ENCODE measurements at places on chromosomes 1 and 21. TPM values are rescaled to one million over a fixed set of nuclear protein-coding genes. Genes with fewer than 3 reads are reported as not detected.

GRCh38 chr1:43225168-43225567 lies 44.6 kb upstream of the TMEM125 start:
- DNase-seq = no peak

DNA sequence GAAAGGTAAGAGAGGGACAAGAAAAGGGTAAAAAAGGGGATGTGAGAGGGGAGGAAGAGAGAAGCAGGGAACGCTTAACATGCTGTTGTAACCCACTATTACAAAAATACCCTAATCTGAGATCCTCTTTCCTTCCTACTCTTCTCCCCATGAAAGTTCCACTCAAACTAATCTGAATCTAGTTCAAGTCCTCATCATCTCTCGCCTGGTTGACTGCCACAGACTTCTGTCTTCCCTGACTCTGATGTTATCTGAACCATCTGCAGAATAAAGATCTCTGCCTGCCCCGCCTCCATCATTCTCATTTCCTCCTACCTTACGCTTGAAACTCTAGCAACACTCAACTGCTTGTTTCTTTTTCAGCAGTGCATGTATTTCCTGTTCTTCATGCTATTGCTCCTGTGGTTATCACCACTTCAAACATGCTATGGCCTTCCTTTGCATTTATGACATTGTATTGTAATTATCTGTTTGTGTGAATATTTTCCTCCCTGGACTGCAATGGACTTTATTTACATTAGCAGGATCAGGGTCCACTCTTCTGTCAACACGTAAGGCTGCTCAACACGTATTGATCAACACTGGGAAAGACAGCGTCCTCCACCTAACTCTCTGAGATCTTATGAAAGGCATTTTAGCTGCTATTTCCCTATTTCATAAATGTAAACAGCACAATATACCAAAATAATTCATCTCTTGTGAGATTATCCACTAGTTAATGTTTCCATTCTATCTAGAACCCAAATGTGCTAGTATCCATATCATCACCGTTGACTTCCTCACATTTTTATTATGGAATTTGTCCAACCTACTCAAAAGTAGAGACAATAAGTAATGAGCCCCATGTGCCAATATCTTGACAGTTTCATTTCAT lies 215.5 kb upstream of the USP25 start:
- no peak for DNase-seq

GRCh38 chr1:207318072-207318619 lies 3.3 kb upstream of the CD55 start:
- DNase-seq = no peak

- no peak for DNase-seq
These were observed 17.1 kb downstream of the ATP6V1G3 start for GRCh38 chr1:198523182-198523950.

GRCh38 chr1:154943649-154944400 lies 7.3 kb upstream of the PMVK start:
- DNase-seq = no peak

DNA sequence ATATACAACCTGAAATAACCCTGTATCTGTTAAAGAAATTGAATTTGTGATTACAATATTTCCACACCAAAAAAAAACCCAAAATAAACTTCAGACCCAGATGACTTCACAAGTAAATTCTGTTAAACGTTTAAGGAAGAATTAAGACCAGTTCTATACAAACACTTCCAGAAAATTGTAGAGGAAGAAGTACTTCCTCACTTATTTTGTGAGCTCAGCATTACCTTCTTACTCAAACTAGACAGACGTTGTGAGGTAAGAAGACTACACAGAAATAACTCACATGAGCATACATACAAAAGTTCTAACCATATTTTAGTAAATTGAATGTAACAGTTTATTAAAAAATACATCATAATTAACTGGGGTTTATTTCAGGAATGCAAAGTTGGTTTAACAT lies 18.8 kb downstream of the RALGPS2 start:
- no peak for DNase-seq

DNA sequence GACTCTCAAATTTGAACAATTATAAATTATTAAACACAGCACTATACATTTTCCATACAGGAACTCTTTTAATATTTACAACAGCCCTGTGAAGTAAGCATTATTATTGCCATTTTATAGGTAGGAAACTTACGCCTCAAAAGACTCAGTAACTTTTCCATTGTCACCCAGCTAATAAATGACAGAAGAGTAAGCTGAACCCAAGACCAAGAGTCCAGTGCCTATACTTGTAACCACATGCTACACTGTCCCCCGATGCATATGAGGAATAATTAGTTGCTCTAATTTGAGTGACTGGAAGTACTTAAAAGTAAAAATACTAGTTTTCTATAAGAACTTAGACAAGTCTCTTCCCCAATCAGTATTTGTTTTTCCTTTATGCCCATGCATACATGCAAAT lies 88.5 kb downstream of the PTPN14 start:
- no peak for DNase-seq

DNA sequence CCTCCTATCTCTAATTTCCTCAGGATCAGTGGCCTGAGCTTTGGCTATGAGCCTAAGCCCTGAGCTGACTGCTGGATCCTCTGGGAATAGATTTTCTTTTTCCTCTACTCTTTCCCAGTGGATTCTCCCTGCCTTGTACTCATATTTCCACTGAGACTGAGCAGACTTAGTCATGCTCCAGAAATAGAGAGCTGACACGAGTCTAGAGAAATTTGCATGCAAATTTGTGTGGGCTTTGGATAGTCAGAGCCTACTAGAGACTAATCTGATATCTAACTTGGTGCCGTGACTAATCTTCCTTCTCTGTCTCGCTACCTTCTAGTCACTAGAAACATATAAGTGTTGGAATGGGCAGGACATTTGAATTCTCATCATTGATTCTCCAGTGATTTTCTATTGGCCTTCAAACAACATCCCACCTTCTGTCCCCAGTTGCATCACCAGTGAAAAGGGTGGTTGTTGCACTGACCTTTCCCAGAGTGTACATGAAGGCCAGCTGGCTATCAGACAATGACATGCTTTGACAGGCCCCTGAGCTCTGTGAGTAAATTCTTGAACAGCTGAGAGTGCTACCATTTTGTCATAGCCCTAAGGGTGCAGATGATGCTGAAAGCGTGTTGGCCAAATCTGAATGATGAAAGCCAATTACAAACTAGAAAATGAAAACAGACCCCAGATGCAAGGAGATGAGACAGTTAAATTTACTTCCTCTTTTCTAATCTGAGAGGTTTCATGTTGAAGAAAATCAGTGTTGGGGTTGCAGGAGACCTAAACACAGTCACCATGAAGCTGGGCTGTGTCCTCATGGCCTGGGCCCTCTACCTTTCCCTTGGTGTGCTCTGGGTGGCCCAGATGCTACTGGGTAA lies at the start of gene FCRLA:
Gene FCRLA (plus strand): TSS at position 748 of the 866 bp plus-strand sequence. CDS start 36 bp downstream, at position 784.
- DNase-seq = no peak

DNA sequence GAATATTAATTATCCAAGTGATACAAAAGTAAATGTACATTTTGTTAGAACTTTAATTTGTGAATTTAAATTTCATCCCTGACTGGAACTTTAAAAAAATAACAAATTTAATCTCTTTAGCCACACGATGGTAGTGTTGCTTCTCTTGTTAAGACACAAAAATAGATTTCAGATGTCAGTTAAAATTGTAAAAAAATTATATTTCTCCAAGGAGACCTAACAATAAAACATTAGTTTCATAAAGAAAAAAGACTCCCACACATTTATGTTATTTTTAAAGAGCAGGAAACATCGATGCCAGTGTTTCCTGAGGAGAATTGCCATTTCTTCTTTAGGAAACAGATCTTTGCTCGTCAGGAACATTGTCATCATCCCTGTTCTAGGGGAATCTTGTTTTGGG lies 74.0 kb upstream of the DEPDC1 start:
- DNase-seq = no peak

DNA sequence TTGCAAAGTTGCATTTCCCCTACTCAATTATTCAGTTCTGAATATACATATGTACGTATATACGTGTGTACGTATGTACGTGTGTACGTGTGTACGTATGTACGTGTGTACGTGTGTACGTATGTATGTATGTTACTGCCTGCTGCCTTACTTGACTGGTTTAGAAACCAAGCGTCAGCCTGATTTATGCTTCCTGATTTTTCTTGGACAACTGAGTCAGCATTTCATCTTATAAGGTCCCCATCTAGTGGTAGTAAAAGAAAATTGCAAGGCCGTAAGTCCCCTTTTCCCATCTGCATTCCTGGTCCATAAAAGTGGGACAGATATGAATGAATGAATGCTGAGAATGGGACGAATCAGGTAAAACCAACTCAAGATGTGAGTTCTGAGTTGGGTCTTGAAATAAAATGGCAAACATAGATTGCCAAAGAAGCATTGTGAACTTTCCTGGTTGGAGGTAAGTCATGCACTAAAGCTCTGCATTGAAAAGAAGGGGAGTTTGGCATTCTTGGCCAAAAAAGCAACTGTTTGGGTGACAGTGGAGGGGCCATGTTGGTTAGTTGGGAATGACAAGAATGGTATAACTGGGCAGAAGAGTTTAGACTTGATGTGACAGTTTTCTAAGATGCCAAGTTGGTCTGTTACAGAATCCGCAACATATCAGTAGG lies 76.4 kb upstream of the DNAH14 start:
- DNase-seq = no peak

DNA sequence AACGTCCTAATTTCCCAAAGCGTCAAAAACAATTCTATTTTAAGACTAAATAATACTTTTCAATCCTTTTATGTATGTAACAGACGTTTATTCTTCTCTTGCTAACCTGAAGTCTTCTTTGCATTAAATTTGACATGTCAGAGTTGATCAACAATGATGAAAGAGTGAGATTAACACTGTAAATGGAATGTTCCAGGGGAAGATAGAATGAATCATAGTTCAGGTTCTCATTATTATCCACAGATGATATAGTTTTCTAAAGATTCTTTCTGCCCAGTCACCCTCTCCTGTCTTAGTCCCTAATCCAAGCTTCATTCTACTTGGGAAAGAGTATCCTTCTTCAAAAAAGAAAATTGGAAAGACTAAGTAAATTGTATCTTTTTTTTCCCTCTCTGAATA lies 38.9 kb downstream of the SDCCAG8 start:
- no peak for DNase-seq

DNA sequence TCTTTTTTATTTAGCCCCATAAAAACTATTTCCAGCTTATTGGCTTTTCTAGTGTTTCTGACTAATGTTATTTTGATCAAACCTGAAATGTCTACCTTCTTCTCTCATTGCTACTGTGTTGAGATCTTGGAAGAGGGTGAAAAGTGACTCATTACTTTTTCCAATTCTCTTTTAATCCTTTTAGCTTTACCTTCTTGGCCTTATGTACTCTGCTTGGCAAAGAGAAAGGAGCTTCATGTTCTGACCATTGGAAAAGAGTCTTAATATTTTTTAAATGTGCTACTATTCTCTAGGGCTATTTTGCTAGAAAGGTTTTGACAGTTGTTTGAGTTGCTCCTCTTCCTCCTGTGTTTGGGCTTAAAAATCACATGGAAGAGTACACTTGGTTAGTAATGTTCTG lies 97.8 kb upstream of the CHODL start:
- no peak for DNase-seq

GRCh38 chr1:29282924-29283803 lies 46.8 kb downstream of the PTPRU start:
- DNase-seq = peak; percentile 74

DNA sequence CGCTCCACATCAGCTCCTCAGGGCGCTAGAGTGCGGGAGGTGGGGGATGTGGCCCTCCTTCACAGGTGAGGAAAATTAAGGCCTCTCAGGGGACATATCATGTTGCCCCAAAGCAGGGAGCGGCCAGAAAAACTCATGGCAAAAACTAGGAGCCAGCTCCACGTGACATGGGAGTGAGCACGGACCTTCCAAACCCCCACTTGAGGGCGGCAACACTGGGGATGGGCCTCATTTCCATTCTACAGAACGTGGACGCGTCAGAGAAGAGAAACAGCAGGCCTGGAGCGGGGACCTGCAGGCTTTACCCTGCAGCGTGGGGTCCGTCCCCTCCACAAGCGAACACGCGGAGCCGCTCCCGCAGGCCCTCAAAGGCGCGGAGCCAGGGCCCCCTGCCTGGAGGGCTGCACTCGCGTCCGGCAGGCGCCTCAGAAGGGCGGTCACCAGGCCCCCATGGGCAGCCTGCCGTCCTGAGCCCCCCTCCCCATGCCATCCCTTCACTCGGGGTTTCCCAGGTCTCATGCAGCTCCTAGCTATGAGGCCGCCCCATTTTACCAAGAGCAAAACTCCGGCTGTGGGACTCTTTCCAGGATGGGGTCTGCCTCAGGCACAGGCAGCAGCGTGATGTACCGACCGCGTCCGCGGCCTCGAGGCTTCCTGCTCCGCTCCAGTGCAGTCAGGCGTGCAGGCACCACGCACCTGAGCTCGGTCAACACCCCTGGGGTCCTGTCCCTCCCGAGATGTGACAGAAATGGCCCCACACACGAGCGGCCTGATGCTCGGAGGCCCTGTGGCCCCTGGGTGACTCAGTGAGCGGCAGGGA lies 5.5 kb downstream of the CFAP410 start:
- no peak for DNase-seq

DNA sequence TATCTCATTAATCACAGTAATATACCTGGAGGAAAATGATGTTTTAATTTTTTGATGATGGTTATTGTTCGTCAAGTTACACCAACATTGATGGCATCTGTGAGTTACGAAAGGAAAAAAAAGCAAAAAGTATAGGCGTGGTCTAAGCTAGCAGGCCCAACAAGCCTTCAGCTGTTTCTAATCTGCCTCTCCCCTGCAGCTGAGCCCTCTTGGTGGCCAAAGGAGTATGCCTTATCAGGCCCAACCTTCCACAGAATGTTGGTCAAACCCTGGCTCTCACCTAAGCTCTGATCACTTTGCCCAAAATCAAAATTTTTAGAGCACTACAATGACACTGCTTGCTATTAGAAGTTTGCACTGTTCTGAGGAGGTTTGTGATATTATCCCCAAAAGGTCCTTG lies 4.9 kb downstream of the C1orf105 start:
- DNase-seq = no peak

GRCh38 chr1:222171005-222171404 lies 376.9 kb downstream of the HHIPL2 start:
- no peak for DNase-seq

DNA sequence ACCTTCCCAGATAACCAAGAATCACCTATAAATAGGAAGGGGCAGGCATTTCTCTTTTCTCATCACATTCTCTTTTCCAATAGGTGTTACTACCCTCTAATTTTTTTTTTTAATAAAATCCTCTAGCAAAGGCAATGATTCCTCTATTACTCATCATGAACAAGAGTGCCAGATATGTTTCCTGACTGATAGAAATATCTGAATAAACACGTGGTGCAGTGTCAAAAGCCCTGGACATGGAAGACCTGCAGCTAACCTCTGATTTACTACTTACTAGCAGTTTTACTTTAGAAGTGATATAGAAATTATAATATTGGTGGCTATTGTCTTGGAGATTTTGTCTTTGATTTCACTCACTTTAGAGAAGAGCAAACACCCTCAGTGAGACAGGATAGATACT lies 194.6 kb upstream of the SAMSN1 start:
- no peak for DNase-seq

The UMODL1 gene
- total RNA-seq = not detected

The OR2G6 gene
- 0.04 TPM for total RNA-seq

The KLHDC7A gene
- total RNA-seq = 0.04 TPM

The ATAD3B gene
- 38.5 TPM for total RNA-seq

The DTL gene
- total RNA-seq = 12.7 TPM

The HES2 gene
- 0.98 TPM for total RNA-seq

The CYP2J2 gene
- total RNA-seq = 2.9 TPM

The SPRR1A gene
- total RNA-seq = not detected

The COL8A2 gene
- total RNA-seq = 10.5 TPM

The RIPPLY3 gene
- 0.54 TPM for total RNA-seq

The NR0B2 gene
- total RNA-seq = not detected

The RNF207 gene
- 467 TPM for total RNA-seq

The RNU1-3 gene
- total RNA-seq = 3,937 TPM
